ENCODE measurements at places on chromosomes 4 and X. TPM values are rescaled to one million over a fixed set of nuclear protein-coding genes. Genes with fewer than 3 reads are reported as not detected.

DNA sequence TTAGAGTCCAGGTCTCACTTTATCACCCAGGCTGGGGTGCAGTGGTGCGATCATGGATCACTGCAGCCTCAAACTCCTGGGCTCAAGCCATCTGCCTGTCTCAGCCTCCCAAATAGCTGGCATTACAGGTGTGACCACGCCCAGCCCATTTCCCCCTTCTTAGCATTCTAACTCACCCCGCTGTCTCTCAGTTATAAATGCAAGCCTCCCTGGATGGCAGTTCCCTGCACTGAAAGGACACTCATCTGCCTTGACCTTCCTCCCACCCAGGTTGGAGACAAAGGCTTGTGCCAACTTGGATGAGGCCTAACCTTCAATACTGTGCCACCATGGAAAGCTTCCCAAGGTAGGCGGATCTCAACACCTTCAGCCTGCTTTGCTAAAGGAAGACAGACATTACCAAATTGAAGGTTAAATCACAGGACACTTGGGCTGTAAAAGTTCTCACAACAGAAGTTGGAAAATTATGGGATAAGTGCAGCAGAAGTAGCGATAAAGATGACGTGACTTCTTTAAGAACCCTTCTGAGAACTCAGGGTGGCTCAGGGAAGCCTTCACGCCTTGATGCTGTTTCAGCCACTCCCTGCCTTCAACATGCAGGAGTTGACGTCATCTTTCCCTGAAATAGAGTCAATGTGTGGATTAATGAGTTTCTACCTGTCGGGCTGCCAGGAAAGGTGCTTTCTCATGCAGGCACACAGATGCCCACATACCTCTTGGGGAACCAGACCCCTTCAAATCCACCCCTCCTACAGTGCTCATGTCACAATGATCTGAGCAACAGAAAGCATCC lies 10.6 kb upstream of the GPM6B start:
- no peak for DNase-seq

GRCh38 chr4:6680372-6681034 lies 13.2 kb upstream of the S100P start:
- no peak for DNase-seq

DNA sequence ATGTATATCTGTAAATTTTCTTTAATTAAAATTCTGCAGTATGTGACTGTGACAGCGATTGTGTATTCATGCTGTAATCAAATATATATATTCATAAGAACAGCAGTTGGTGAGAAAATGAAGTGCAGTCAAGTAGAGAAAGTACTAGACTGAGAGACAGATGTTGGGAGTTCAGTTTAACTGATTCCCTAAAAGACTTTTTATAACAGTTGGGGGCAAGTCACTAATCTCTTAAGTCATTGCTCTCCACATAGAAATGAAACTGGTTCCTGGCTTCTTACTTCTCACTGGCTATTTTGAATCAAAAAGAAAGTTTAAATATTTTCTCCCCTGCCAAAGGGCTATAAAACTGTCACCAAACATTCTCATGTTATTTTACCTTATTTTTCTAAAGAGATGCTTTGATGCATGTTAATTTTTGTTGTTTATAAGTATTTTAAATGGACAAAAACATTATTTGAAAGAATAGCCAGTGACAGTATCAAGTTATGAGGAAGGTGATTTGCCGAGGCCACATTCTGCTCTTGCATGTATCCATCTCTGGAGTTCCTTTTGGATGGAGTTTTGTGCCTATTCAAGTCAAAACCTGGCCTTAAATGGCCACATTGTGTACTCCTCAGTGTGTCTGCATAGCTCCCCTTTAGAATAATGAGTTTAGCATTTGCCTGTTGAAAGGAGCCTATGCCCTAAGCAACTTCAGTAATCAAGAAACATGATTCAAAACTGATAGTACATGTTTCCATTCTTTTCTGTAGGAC lies 30.8 kb downstream of the EXOC1 start:
- DNase-seq = no peak

- no peak for DNase-seq
Observed at GRCh38 chrX:19679787-19680186, 164.5 kb upstream of the MAP3K15 start.

The SPANXD gene
- not detected for total RNA-seq

DNA sequence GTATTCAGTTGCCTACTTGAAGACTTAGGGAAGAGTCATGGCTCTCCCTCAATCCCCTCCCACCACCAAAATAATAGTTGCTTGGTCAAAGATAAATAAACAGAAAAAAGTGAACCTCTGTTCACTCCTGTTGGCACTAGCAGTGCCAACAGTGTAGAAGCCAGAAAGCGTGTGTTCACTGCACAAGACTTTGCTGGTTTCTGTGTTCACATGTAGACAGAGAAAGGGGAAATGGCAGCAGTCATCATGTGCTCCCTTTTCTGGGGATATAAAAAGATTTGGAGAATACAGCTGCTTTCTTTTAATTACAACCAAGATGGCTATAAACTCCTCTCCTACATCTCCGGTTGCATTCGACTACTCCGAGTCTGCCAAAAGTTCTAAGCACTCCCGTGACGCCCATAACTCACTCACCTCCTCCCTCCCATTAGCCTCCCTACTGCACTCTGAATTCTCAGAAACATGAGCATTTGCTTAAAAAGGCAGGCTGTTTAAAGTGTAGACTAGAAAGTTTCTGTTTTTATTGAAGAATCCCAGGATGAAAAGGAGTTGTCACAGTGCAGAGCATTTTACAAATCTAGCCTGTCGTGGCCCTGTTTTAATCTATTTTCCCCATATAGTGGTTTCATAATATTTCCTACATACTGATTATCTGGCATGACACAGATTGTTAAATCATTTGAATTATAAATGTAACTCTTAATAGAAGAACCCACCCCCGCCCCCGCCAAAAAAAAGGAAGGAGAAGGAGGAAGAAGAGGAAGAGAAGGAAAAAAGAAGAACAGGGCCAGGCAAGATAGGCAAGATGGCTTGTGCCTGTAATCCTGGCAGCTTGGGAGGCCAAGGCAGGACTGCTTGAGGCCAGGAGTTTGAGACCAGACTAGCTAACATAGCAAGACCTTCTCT lies 16.7 kb downstream of the LGI2 start:
- no peak for DNase-seq

The HPF1 gene
- total RNA-seq = 6.5 TPM

- DNase-seq = no peak
Observed at GRCh38 chrX:96438803-96439202, 245.8 kb upstream of the DIAPH2 start.

The SEC31A gene
- 104 TPM for total RNA-seq

The GAGE13 gene
- total RNA-seq = not detected

DNA sequence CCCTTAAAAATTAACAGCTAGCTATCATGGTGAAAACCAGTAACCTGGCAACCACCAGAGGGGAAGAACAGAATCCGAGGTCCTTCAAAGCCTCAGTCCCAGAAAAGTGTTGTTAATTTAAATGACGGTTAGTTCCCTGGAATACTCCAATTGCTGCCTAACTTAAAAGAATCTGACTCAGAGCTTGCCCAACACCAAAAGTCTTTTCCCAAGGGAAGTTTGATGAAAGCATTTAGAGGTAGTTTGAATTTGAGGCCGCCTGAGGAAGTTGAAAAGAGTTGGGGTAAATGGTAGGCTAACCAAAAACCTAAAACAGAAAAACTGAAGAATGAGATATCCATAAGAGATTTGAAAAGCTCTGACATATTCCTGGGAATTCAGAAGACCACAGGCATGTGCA lies 46.6 kb downstream of the IL13RA2 start:
- DNase-seq = no peak

The VEGFC gene
- not detected for total RNA-seq

- no peak for DNase-seq
Observed at GRCh38 chr4:73734530-73735001, 5.8 kb upstream of the CXCL8 start.

The PFKFB1 gene
- 0.27 TPM for total RNA-seq

The RENBP gene
- total RNA-seq = 37.7 TPM

DNA sequence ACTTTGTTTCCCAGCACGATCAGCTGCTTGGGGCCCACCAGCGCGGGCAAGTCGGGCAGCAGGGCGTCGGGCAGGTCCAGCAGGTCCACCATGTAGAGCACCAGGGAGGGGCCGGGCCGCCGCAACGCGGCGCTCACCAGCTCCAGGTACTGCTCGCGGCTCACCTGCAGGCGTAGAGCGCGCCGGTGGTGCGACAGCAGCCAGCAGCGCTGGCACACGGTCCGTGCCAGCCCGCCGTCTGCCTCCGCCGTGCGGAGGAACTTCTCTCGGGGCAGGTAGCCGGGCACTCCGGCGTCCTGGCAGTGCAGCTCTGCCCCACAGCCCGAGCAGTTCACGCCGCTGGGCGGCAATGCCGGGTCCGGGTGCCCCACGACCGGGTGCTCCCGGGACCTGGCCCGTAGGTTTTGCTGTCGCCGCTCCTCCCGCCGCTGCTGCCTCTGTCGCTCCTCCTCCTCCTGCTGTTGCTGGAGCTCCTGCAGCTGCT lies 527 bp downstream of the NOA1 start:
- DNase-seq = no peak

- DNase-seq = no peak
Observed at GRCh38 chr4:108165586-108165985, 3.1 kb downstream of the LEF1 start.

DNA sequence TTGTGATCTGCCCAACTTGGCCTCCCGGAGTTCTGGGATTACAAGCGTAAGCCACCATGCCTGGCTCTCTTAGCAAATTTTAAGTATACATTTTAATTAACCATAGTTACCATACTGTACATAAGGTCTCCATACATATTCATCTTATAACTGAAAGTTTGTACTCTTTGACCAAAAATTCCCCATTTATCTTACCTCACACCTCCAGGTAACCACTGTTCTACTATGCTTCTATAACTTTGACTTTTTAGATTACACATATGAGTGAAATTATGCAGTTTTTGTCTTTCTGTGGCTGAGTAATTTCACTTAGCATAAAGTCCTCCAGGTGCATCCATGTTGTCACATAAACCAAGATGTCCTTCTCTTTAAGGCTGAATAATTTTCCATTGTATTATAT lies 17.4 kb downstream of the C4orf51 start:
- no peak for DNase-seq

The TRIM75 gene
- total RNA-seq = not detected

The PRSS12 gene
- total RNA-seq = not detected

GRCh38 chrX:22533898-22534297 lies 261.2 kb downstream of the CBLL2 start:
- DNase-seq = peak; percentile 26

DNA sequence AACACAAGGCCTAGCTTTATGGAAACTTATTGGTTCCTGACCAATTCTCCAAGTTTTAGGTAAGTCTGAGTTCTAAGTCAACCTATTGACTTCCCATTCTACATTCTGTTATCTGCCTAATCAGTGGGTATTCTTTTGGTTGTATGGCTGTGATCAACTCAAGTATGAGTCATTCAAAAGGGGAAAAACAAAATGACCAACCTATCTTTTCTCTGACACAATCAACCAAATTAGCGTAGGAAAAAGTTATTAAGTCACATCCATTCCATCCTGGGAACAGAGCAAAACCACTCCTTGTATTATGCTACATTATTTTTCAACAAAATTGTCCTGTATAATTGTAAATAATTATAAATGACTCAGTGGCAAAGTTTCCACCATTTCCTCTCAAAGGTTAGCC lies 136.2 kb downstream of the SHROOM4 start:
- DNase-seq = no peak

DNA sequence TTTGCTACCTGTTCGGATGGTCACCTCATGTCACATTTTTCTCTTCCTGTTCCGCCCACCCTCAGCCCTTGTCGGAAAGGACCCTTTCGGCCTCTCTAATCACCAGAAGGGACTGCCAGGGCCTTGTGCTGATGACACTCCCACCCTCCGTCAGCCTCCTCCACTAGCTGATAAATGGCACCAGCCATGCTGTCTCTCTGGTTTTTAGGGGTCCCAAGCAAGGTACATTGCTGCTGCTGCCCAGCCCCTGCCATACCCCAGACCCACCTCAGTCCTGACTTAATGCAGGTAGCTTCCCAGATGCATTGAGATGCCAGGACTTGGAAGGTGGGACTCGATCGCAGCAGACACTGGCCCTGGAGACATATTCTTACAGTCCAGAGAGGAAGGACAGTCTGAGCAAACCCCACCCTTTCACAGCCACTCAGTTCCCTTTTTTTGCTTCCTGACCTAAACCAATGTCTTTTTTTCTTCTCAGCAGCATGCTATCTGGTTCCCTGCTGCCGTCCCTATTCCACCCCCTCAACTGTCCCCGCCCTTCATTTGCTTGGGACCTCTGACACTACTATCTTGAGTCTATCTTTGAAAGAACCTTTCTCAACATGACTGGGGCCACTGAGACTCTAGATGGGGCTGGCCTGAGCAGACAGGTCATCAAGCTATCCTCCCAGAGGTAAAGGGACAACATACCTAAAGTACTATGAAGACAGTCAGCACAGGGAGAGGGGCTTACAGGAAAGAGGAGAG lies at the start of gene BTK:
Gene BTK (minus strand): TSS at position 397 of the 747 bp plus-strand sequence. CDS start 10,907 bp downstream, outside the sequence.
- peak; percentile 61 for DNase-seq

DNA sequence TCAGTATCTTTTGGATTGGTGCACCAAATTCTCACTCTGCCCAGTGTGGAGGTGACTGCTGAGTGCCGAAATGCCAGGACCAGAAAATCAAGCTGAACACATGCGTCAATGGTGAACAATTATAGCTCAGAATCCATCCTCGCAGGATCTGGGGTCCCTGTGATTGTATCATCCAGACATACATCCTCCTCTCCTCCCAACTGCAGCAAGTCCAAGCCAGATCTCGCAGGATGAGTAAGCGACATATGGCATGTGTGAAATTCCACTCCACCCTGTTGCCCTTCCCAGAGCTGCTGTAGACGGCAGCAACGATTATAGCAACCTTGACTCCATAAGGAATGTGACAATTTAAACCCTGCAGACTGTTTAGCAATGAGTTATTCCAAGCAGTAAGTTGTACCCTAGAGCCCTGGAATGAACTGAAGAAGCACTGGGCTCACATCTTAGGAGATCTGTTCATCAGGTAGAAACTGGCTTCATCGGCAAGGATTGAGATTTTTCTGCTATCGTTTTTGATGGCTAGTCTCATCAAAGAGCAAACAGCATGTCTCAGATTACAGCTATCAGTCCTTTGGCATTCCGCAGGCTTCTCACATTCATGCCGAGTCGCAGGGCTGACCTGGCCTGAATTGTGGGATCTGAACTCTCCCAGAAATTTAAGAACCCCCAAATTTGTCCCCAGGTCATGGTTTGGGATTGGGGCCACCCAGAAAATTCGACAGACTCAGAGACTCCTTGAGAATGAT lies 35.5 kb upstream of the SORBS2 start:
- DNase-seq = no peak

- no peak for DNase-seq
Observed at GRCh38 chr4:110484767-110485166, 8.8 kb downstream of the ENPEP start.

The NAP1L5 gene
- 3.5 TPM for total RNA-seq

- no peak for DNase-seq
Observed at GRCh38 chrX:101551380-101551767, 1.0 kb downstream of the ARMCX1 start.

GRCh38 chrX:30373951-30374350 lies 64.8 kb upstream of the NR0B1 start:
- DNase-seq = no peak

DNA sequence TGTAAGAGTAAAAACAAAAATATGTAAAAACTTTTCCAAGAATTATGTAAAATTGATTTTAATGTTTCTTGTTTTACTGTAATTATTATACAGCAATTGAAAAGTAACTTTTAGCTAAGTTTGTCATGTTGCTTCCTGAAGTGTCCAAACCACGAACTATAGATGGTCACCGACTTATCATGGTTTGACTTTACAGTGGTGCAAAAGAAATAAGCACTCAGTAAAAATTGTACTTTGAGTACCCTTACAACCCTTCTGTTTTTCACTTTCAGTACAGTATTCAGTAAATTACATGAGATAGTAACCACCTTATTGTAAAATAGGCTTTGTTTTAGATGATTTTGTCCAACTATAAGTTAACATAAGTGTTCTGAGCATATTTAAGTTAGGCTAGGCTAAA lies 93.8 kb downstream of the SLC10A6 start:
- no peak for DNase-seq

The OCRL gene
- 7.5 TPM for total RNA-seq

The SLC34A2 gene
- total RNA-seq = not detected
